ENCODE measurements at places on chromosomes 2 and 18. TPM values are rescaled to one million over a fixed set of nuclear protein-coding genes. Genes with fewer than 3 reads are reported as not detected.
A peak's percentile ranks its signal among the peaks of the same experiment; 100 is the strongest.

Gene GRB14
- total RNA-seq, result 0.63 TPM

- no peak for DNase-seq
- H3K27ac ChIP-seq, result no peak overlapping the region
- H3K4me1 ChIP-seq, result no peaks in the 10 kb centered on the region
- H3K36me3 ChIP-seq, result no peaks in the 10 kb centered on the region
Measured at GRCh38 chr2:119085613-119086012, 72.9 kb downstream of the C1QL2 start.

DNA sequence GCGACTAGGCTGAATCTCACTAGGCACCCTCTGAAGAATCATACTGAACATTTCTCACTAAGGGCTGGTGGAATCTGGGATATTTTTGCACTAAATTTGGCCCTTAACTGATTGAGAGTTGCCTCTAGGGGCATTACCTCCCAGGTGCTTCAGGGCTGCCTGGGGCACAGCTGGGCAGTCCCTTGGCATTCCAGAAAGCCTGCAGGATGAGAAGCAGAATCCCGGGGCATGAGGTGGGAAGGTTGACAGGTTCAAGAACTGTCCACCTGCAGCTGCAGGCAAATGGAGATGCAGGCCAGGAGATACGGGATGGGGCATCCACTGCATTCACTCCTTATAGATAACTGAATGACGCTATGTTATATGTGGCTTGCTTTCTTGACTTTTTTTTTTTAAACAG, 7.4 kb downstream of the RESP18 start:
- H3K4me1 ChIP-seq, result no peaks in the 10 kb centered on the region
- H3K27ac ChIP-seq, result no peak overlapping the region
- H3K4me3 ChIP-seq, result no peak overlapping the region
- no peaks in the 10 kb centered on the region for H3K36me3 ChIP-seq

- no peaks in the 10 kb centered on the region for H3K27me3 ChIP-seq
- H3K4me1 ChIP-seq, result peaks cover 22% of the 10 kb centered on the region
- H3K36me3 ChIP-seq, result no peaks in the 10 kb centered on the region
- H3K4me3 ChIP-seq, result peak overlapping the region; percentile 47
- no peak overlapping the region for H3K27ac ChIP-seq
Measured at GRCh38 chr2:170530284-170530745, 184.8 kb upstream of the SP5 start.

Gene GTF2A1L
- not detected for total RNA-seq

DNA sequence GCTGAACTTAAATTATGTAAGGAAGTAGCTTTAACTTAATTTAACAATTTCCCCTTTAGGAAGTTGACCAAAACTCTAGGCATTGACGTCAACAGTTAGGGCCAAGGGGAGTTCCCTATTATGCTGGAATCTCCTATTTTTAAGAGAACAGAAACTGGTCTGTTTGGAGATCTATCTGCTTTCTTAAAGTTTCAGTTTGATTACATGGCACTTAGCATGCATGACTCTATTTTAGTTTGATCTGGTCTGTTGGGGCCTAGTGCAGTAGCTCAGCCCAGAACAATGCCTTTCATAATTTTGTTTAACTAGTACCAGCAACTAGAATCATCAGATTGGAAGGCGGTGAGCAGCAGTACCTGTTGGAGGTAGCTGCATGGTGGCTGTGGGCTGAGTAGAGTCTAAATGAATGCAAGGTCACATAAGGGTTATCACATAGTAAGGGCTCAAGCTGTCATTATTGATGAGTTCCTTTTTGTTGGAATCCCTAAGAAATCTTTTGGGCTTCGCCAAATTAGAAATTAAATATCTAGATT, 60.5 kb upstream of the ZNG1B start:
- H3K4me3 ChIP-seq, result no peak overlapping the region
- H3K36me3 ChIP-seq, result no peaks in the 10 kb centered on the region
- DNase-seq, result no peak
- no peaks in the 10 kb centered on the region for H3K27me3 ChIP-seq
- no peaks in the 10 kb centered on the region for H3K4me1 ChIP-seq

- no peak overlapping the region for H3K4me3 ChIP-seq
- no peaks in the 10 kb centered on the region for H3K27me3 ChIP-seq
- H3K27ac ChIP-seq, result no peak overlapping the region
- no peak for DNase-seq
- H3K4me1 ChIP-seq, result no peaks in the 10 kb centered on the region
- H3K36me3 ChIP-seq, result no peaks in the 10 kb centered on the region
Measured at GRCh38 chr2:42696987-42697386, 66.9 kb downstream of the OXER1 start.

Gene POTEI
- not detected for total RNA-seq

- no peaks in the 10 kb centered on the region for H3K27me3 ChIP-seq
- H3K36me3 ChIP-seq, result no peaks in the 10 kb centered on the region
- H3K4me3 ChIP-seq, result no peak overlapping the region
- no peak overlapping the region for H3K27ac ChIP-seq
Measured at GRCh38 chr2:235106874-235107639, 155.2 kb downstream of the SH3BP4 start.

Gene HOXD4
- total RNA-seq, result 1.8 TPM

- H3K4me1 ChIP-seq, result peaks cover 11% of the 10 kb centered on the region
- no peaks in the 10 kb centered on the region for H3K36me3 ChIP-seq
- H3K27me3 ChIP-seq, result no peaks in the 10 kb centered on the region
- H3K4me3 ChIP-seq, result no peak overlapping the region
- no peak overlapping the region for H3K27ac ChIP-seq
Measured at GRCh38 chr2:180910831-180911665, 69.4 kb upstream of the UBE2E3 start.

Gene OTOS
- total RNA-seq, result not detected

DNA sequence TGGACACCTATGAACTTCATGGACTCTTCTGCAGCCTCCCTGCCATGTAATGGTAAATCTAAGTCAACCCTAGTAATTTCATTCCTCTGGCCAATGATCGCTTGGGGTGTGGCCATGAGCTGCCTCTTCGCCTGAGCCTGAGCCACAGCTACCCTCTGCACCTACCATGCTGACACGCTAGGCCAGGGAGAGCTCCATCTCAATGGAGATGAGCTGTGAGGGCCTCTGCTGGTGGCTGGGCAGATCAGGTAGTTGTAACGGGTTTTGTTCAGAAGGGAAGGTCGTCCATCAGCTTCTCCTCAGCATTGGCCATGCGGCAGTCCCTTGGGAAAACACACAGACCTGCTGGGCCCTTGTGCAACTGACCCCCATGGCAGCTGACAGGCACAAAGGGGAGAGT, 24.4 kb downstream of the MPHOSPH10 start:
- H3K27ac ChIP-seq, result no peak overlapping the region
- H3K4me3 ChIP-seq, result no peak overlapping the region
- peak; percentile 60 for DNase-seq
- peaks cover 6% of the 10 kb centered on the region for H3K36me3 ChIP-seq
- H3K4me1 ChIP-seq, result peaks cover 12% of the 10 kb centered on the region

DNA sequence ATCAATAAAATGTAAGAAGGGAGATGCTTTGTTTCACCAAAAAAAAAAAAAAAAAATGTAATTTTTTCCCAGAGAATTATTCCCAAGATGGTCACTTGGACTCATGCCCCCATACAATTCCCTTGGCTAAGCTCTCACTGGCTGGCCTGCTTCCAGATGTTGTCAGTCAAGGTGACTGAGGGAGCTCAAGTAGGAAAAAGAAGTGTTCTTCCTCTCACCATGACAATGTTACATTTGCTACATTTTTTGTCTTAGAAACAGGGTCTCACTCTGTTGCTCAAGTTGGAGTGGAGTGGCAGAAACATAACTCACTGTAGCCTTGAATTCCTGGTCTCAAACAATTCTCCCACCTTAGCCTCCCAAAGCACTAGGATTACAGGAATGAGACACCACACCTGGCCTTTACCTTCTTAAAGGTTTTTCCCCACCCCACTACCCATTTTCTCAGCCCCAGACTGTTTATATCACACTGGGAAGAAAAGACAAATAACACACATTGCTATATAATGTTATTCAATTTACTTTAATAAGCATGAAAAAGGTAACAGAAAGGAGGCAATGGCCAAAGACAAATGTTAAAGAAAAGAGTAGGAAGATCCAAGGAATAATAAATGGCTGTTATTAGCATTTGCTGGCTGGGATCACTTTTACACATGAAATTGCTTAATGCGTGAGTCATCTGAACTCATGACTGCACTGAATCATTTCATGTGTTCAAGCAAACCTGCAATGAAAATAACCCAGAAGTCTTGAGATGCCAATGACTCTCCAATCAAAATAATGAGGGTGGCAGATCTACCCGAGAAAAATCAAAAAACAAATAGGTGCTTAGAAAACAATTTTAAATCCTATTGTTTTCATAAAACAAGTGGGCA, 45.2 kb downstream of the ACVR1 start:
- H3K36me3 ChIP-seq, result no peaks in the 10 kb centered on the region
- no peaks in the 10 kb centered on the region for H3K27me3 ChIP-seq
- DNase-seq, result peak; percentile 87
- H3K4me1 ChIP-seq, result peaks cover 25% of the 10 kb centered on the region

DNA sequence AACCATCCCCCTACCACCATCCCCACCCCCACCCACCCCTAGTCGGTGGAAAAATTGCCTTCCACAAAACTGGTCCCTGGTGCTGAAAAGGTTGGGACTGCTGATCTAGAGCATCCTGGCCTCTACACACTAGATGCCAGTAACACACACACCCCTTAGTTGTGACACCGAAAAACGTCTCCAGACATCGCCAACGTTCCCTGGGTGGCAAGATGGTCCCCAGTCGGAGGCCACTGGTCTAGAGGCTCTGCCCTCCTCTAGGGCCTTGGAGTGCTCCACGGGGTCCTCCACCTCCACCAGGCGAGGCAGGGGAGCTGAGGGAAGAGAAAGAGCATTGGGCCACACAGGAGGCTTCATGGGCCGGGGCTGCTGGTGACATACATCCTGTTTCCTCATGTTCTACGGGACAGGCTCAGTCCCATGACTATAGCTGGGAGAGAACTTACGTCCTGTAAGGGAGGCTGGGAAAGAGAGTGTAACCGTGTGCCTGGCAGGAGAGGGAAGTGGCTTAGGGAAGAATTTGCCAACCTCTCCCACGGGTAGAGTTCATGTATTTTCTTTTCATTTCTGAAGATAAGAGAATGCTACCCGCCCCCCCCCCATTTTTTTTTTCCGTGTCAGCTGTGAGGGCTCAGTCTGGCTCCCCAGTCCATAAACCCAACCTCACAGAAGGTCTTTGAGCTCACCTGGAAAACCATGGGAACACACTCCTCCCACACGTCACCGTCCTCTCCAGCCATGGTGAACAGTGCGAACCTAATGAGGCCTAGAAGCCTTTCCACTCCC, 132.7 kb upstream of the MYCN start:
- peaks cover 71% of the 10 kb centered on the region for H3K27me3 ChIP-seq
- no peak for DNase-seq
- H3K4me3 ChIP-seq, result no peak overlapping the region
- H3K4me1 ChIP-seq, result no peaks in the 10 kb centered on the region
- H3K27ac ChIP-seq, result no peak overlapping the region

DNA sequence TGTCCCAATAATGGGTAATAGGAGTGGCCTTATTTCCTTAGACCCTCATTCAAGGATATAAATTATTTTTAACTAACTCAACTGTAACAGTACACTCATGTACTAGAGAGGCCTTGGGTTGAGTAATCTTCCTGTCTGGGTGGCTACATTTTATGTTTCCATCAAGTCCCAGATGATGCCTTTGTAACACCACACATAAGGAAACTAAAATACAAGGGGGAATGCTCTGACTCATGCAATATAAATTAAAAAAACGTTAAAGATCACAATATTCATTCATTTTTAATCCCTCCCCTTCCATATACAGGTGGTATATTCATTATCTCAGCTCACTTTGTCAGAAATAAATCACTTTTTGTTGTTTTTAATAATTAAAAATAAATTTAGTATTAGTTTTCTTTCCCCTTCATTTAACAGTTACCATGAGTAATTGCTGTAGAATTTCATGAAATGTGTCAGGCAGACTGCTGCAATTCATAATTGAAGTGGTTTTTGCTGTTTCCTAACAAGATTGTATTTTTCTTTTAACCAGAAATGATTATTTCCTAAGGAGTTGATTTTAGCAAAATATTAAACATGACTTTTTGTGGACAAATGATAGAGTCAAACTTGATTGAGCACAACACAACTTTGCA, 1403.6 kb downstream of the SUCLG1 start:
- peak; percentile 69 for DNase-seq
- H3K4me3 ChIP-seq, result no peak overlapping the region
- H3K4me1 ChIP-seq, result peaks cover 13% of the 10 kb centered on the region
- H3K36me3 ChIP-seq, result no peaks in the 10 kb centered on the region
- H3K27ac ChIP-seq, result 0 out of 2 replicates have a peak overlapping the region, but pooled peaks have one; percentile 14

GRCh38 chr18:74914052-74914591, 294.8 kb downstream of the PTGR3 start:
- no peaks in the 10 kb centered on the region for H3K36me3 ChIP-seq
- no peak overlapping the region for H3K27ac ChIP-seq
- H3K27me3 ChIP-seq, result no peaks in the 10 kb centered on the region
- peaks cover 11% of the 10 kb centered on the region for H3K4me1 ChIP-seq

DNA sequence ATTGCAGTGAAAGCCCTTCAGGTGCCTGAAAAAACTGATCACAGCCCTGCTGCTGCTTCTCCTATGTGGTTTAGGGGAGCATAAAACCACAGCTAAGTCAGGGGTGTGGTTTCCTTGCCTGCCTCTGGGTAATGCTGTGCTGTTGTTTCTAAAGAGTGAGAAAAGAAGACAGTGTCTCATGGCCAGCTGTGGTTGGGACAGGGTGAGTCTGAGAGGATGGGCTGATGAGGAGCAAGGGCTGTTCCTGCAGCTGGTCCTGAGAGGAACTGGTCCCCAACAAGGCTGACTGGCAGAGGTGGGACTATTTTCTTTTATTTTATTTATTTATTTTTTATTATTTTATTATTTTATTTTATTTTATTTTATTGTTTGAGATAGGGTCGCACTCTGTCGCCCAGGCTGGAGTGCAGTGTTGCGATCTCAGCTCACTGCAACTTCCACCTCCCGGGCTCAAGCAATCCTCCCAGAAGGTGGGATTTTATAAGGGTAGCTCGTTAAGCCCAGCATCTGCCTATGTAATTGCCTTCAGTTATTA, 236.7 kb downstream of the FHOD3 start:
- H3K27me3 ChIP-seq, result no peaks in the 10 kb centered on the region
- no peak overlapping the region for H3K4me3 ChIP-seq
- H3K36me3 ChIP-seq, result no peaks in the 10 kb centered on the region
- DNase-seq, result no peak
- H3K4me1 ChIP-seq, result no peaks in the 10 kb centered on the region

GRCh38 chr18:67276638-67277037, 239.9 kb downstream of the DSEL start:
- no peak overlapping the region for H3K27ac ChIP-seq
- DNase-seq, result no peak
- H3K4me3 ChIP-seq, result no peak overlapping the region
- H3K27me3 ChIP-seq, result no peaks in the 10 kb centered on the region

GRCh38 chr2:229180658-229181057, 90.4 kb downstream of the PID1 start:
- H3K27ac ChIP-seq, result no peak overlapping the region
- no peak overlapping the region for H3K4me3 ChIP-seq
- no peaks in the 10 kb centered on the region for H3K4me1 ChIP-seq
- no peaks in the 10 kb centered on the region for H3K36me3 ChIP-seq
- no peaks in the 10 kb centered on the region for H3K27me3 ChIP-seq

Gene B3GNT7
- total RNA-seq, result 11.0 TPM

DNA sequence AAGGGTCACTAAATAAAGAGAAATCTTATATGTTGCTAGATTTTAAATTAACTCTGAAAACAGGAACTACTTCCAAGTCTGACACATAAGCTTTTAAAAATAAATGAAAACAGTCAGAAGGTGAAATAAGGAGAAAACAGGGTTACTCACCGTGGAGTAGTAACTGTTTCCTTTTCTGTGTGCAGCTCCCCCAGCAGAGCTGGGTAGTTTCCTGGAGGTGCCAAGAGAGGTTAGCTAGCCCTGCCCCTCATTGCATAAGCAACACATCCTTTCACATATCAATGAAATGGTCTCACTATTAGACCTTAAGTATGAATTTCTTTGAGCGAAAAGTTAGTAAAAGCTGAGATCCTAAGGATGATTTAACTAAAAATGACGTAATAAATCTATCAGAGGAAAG, 54.0 kb upstream of the GPR75 start:
- H3K4me1 ChIP-seq, result no peaks in the 10 kb centered on the region
- H3K4me3 ChIP-seq, result no peak overlapping the region
- no peak for DNase-seq
- H3K27me3 ChIP-seq, result no peaks in the 10 kb centered on the region

All from PC-3 (cell line).